ENCODE measurements at places on chromosomes 6 and 20. TPM values are rescaled to one million over a fixed set of nuclear protein-coding genes. Genes with fewer than 3 reads are reported as not detected.

The POM121L2 gene
- not detected for total RNA-seq

The SRSF12 gene
- not detected for total RNA-seq

The HAO1 gene
- not detected for total RNA-seq

The TSBP1 gene
- total RNA-seq = not detected

The MATN4 gene
- total RNA-seq = 1.5 TPM

The TGM2 gene
- total RNA-seq = not detected

The MEP1A gene
- not detected for total RNA-seq

The PKIB gene
- not detected for total RNA-seq

The EBF4 gene
- 3.5 TPM for total RNA-seq

The FBXL4 gene
- 16.7 TPM for total RNA-seq

The WFDC10B gene
- total RNA-seq = not detected

The TXLNB gene
- 0.10 TPM for total RNA-seq

The GFRA4 gene
- total RNA-seq = not detected

The VSX1 gene
- not detected for total RNA-seq

The ACTL10 gene
- total RNA-seq = 1.0 TPM

The NPEPL1 gene
- total RNA-seq = 14.3 TPM

The SLC17A2 gene
- 0.14 TPM for total RNA-seq

The RTN4IP1 gene
- 5.5 TPM for total RNA-seq

The PRKN gene
- 0.33 TPM for total RNA-seq

The SNRNP48 gene
- 22.8 TPM for total RNA-seq

The NCR2 gene
- total RNA-seq = not detected

The IP6K3 gene
- total RNA-seq = not detected

The CST7 gene
- 43.1 TPM for total RNA-seq

The GABRR2 gene
- not detected for total RNA-seq

The PTCHD4 gene
- not detected for total RNA-seq

The AVP gene
- total RNA-seq = not detected

The FAXC gene
- not detected for total RNA-seq

The CTCFL gene
- not detected for total RNA-seq

The PROKR2 gene
- total RNA-seq = not detected

Data from activated naive CD4-positive, alpha-beta T cell treated with anti-CD3 and anti-CD28 coated beads for 36 hours (primary cell).